ENCODE measurements at places on chromosomes 3 and 15.

DNA sequence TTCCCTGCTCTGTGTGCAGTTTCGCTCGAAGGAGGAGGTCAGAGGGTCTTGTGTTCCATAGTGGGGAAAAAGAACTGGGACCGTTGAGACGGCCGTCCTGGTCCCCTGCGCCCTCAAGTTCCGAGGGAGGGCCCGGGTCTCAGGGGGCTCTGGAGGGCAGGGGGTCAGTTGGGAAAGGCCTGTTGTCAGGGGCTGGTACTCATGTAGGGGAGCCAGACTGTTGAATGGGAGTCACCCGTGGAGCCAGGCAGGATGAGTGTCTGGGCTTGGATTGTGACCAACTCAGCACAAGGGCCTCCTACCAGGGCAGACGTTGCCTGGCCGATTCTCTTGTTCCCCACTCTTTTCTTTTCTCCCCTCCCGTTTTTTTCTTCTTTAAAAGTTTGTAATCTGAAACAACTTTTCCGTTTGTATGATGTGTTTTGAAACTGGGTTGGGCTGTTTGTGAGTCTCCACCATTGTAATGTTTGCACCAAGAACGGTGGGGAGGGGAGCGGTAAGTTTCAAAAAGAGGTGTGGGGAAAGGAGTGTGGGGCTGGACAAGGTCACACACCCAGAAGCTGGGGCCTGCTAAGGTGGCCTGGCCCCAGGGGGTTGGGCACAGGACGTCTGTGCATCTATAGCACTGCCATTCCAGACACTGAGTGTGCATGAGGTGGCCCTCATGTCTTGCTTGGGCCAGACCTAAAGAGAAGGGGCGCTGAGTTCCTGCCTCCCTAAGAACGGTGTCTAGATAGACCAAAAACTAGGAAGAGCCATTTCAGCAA, 1.1 kb downstream of the CMTM7 start:
- no peak for DNase-seq

- DNase-seq: no peak
These were observed 65.0 kb downstream of the NIPA2 start for GRCh38 chr15:22903427-22903826.

DNA sequence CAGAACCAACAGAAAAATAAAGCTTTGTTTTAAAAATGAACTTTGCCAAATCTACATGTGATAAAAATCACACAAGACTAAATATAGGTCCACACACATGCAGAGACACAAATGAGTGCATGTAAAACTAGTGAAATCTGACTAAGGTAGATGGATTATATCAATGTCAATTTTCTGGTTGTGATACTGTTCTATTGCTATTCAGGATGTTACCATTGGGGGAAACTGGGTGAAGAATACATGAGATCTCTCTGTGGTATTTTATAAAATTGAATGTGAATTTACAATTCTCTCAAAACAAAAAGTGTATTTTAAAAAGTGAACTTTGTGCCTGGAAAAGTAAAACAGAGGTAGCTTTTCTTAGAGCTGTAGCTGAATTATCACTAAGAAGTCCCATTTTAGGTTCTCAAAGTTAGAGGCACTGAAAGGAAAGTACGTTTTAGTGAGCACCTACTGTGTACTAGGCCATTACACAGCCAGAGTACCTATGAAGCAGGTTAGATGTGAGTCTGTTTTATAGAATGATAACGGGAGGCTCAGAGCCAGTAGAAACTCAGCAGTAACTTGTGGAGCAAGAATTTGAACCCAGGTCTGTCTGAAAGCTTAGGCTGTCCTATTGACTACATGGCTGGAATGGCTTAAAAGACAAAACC, 8.2 kb downstream of the GRAMD2A start:
- no peak for DNase-seq

DNA sequence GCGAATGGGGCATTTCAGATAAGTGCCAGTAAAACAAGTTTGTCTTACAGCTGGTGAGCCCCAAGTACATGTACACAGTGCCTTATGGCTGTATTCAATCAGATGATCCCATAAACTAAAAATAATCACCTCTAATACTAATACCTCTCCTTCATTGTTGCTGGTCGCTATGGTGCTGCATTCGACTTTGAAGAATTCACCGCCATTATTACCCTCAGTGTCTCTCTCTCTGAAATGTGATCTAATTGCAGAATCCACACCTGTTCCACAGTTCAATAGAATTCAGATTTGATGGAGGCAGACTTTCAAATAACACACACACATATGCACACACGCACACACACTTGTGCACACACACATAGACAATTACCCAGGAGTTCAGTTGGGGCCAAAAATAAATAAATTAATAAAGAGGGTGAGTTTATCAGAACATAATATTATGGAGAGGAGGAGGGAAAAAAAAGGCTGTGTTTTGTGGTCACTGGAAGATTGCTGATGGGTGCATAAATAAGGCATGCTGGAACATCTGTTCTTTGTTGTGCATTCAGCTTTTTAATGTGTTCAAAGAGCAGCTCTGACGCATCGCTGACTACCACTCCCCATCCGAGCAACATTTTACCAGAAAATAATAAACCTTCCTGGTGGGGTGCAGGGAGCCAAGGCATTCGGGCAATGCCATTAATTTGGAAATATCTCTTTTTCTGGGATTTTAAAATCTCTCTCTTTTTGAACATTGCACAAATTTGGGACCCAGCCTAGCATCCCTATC, 235.7 kb downstream of the SATB1 start:
- DNase-seq: no peak

DNA sequence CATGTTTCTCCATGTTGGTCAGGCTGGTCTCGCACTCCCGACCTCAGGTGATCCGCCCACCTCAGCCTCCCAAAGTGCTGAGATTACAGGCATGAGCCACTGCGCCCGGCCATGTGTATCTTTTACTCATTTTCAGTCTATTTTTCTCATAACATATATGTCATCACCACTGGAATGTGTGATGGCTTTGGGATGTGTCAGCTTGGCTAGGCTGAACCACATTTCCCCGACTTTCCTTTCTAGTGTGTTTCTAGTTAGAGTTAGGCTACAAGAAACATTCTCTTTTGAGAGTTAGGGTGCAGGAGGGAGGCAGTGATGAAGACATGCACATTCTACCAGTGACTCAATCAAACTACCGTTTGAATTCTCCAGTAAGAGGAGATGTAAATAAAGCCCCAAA, 444.9 kb upstream of the THBS1 start:
- no peak for DNase-seq

DNA sequence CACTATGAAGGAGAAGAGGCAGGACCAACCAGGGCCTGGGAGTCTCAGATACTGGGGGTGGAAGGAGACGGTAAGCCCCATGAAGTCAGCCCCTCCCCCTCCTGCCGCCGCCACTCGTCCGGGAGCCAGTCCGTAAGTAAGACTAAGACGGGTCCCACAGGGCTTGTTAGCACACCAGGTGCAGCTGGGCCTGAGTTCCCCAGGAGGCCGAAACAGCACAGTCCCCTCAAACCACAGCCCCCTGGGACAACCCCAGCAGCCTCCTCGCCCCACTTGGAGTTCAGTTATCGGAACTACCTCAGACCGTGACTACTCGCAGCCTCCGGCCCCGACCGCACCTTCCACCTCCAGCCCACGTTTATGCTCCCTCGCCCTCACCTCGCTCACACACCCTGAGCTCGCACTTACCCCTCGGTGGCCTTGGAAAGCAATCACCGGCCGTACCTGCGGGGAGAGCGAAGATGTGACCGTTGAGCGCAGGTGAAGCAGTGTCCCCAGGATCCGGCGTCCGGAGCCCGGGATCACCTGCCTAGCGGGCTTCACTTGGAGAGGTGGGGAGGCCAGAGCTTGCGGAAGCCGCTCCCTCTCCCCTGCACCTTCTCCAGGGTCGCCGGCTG, 557 bp downstream of the ELL3 start:
- no peak for DNase-seq

- no peak for DNase-seq
These were observed 60.7 kb downstream of the DUT start for GRCh38 chr15:48391950-48392349.

DNA sequence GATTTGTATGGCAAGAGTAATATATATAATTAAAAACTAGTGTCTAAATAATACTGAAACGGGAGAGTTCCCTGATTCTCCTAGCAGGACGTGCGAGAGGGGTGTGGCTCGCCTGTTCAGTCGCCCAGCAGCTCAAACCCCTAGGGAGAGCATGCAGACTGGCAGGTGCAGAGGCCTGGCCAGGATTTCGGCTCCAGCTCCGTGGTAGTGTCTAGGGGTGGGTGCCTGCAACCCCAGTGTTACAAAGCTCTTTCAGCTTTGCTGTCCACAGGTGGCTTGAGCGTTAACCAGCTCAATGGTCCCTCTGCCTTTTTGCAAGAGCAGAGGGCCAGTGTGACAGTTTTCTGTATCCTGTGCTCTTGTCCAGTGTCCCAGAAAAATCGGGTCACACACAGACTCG, 226.6 kb downstream of the ALCAM start:
- no peak for DNase-seq

DNA sequence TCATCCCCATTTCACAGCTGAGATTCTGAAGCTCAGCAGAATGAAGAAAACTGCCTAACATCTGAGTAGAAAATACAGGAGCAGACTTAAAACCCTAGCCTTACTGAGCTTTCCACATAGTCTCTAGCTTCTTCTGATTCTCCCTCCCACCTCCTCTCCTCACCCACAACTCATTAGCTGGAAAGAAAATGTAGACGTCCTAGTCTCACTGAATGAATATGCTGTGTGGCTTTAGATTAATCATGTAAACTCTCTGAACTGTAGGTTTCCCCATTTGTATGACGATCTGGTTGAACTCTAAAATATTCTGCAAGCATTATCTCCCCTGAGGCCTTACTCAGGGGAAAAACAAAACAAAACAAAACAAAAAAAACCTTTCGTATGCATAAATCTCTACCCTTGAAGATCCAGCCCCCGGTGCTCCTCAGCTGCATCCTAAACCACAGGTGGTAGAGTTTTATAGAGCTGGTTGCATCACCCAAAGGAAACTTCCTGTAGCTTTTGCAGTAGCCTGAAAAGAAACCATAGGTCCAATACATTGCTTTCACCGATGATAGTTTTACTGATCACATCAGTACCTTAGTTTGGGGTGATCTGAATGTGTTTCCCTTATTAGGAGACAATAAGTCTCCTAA, 40.6 kb downstream of the FOXB1 start:
- DNase-seq: no peak

- DNase-seq: no peak
These were observed 281.6 kb downstream of the PLCL2 start for GRCh38 chr3:17166369-17166768.

DNA sequence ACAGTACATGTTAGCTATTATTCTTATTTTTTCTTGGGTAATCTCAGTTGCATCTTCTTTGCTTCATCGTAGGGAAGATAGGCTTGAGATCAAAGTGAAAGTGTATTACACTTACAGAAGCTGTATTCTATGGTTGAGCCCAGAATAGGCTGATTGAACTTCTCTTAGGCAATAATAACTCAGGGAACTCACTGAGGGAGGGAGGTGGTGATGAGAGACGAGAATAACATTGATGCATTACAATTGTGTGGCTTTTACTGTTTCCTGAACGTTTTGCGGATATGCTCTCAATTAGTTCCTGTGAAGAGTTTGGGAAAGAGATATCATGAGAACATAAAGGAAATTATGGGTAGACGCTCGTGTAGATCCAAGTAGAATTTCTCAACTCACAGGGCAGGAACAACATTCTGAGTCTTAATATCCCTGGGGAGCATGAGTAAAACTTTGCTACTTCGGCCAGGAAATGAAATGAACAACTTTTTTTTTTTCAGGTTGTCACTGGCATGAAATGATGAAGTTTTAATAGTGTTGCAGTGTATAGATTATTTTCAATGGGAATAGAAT, 302.2 kb downstream of the TUSC7 start:
- DNase-seq: no peak

DNA sequence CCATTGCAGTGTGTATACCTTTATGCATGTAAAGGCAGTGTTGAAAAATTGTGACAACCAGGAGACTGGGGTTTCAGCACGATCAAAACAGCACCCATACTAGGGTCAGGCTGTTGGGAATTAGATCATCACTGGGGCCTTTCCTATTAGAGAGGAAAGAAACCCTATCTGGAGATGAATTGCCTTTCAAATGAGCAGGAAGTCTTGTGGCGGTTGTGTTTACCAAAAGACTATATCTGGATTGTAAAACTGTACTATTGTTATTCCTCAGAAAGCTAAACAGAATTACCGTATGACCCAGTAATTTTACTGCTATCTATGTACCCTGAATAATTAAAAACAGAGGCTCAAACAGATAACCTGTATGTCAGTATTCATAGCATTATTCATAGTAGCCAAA, 10.1 kb downstream of the UBE2E1 start:
- no peak for DNase-seq

- DNase-seq: no peak
These were observed 193.9 kb upstream of the TPM1 start for GRCh38 chr15:62848632-62849050.

DNA sequence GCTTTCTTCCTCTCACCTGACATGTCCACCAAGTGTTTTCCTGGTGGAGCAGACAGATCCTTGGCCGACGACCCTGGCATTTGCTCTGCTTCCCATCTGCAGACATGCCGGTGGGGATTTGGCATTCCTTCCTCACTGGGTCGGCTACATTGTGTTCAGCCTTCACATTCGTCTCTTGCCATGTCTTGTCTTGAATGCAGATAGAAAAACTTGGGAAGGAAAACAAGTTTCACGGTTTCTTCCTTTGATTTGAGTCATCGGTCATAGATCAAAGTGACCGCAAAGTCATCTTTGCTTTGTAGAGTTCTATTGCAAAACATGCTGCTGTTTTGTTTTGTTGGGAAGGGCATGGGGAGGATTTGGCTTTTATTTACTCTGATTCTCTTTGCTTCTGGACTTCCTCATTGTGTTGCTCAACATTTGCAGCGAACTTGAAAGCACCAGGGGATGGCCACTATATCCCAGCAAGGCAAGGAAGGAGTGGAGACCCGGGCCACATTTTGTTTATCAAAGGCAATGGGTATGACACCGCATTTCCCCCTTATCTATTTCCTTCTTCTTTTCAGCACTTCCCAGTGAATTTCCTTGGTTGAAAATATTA, 321.3 kb downstream of the CACNA2D3 start:
- no peak for DNase-seq

GRCh38 chr3:100354850-100355249, 20.3 kb downstream of the NIT2 start:
- no peak for DNase-seq

DNA sequence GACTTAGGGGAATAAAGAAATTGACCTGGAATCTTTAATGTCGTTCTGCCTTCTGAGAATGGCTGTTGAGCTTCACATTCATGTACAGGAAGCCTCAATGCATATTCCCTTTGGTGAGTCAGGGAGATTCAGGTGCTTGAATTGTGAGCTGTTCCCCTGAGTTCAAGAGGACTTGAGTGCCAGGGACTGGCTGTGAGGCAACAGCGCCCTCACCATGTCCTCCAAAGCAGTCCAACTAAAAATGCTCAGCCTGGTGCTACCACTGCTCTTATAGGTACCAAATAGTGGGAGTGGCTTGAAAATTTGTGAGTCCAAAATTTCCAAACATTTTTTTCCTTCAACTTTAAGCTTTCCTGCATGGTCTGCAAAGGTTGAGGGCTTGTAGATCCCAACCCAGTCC, 54.1 kb downstream of the LEO1 start:
- DNase-seq: no peak
